Sciatic nerve (tissue), 2 donors: ENCODE measurements at places on chromosomes 6 and 20.

DNA sequence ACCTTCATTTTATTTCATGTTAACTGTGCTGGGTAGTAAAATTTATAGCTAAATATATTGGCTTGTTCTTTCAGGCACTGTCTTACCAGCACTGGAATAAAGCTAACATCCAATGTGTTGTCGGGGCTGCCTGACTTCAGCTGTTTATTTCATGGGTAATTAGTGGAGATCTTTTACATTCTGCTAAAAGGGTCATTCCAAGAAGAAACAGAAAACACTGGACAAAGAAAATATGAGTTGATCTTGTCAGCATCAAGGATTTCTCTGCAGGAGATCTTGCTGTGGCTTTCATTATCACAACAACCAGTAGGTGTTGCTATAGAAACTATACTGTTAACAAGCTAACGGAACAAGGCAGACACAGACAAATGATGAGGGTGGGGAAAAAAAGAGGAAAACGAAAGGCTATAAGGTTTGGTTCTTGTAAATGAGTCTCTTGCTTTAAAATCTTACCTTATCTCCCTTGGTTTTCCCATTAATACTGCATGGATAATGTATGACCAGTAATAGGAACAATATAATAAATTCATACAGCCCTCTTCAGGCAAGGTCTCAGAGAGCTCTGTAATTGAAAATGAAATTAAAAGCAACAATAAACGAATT is 206.8 kb downstream of the SIM1 start:
- DNase-seq, result no peak

DNA sequence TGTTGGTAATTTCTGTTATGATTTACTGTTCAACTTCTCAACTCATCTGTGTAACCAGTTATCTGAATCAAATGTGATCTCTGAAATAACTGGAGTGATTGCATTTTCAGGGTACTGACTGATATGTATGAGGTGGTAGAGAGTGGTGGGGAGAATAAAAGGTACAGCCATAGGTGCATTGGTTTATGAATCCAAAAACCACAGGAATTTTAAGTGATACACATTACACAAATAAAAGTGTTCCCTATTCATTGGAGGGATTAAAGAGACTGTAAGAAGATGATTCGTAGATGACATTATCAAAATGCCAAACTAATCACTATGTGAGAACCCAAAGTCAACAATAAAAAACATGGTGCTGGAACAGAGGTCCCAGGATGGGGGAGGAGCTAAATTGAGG is 158.7 kb upstream of the RSPO3 start:
- no peak for DNase-seq

- DNase-seq, result no peak
Measured at GRCh38 chr6:20112841-20113240, 99.4 kb downstream of the MBOAT1 start.

DNA sequence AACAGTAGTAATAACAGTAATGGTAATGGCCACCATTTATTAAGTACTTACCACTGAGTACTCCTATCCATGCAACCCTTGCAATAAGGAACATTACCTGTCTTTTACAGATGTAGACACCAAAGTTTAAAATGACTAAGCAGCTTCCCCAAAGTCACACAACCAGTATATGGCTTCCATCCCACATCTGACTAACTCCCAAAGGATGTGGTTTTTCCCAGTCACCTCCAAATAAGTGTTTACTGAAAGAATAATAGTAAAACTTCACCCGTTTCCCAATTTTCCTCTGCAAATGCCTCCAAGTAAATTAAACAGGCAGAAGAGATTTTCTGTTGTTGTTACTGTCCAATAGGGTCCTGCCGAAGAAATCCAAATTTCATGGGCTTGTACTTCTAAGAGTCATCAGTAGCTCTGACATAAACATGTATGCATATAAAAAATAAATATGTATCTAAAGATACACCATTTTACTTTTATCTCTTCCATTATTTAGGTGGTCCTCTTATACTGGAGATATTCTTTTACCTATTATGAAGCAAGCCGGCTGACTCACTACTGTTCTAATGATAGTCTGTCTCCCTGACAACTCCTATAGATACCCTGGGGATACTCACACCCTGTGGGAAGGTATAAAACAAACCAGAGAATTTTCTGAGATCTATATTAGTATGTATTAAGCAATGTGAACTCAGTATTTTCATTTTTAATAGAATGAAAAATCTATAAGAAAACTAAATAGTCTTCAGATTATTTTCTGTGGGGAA is 77.9 kb upstream of the ID4 start:
- no peak for DNase-seq

DNA sequence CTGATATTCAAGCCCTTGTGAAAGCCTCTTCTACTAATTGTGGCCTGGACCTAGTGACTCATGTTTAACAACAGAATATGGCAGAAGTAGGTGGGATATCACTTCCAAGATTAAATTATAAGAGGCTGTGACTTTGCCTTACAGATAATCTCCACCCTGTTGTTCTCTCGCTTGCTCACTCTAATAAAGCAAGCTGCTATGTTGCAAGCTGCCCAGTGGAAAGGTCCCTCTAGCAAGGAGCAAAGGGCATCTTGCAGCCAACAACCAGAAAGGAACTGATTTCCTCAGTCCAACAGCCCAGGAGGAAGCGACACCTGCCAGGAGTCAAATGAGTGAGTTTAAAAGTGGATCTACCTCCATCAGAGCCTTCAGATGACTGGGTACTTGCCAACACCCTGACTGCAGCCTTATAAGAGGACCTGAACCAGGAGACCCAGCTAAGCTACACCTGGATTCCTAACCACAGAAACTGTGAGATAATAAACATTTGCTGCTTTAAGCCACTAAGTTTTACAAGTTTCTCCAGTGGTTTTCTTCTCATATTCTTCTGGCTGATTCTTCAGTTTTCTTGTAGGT is 112.6 kb downstream of the FRK start:
- DNase-seq, result no peak

DNA sequence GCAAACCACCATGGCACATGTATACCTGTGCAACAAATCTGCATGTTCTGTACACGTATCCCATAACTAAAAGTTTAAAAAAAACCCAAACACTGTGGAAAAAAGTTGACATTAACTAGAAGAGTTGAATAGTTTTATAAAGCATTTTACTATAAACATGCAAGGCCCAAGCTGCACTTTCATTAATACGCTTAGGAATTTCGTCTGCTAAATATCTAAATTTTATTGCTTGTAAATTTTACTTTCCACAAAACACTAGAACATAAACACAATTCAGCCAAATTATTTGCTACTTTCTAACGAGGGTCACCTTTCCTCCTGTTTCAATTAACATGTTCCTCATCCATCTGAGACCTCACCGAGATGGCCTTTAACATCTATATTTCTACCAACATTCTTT is 74.4 kb upstream of the MAN1A1 start:
- no peak for DNase-seq

GRCh38 chr6:34573567-34574183 is 17.5 kb upstream of the SPDEF start:
- DNase-seq, result no peak

DNA sequence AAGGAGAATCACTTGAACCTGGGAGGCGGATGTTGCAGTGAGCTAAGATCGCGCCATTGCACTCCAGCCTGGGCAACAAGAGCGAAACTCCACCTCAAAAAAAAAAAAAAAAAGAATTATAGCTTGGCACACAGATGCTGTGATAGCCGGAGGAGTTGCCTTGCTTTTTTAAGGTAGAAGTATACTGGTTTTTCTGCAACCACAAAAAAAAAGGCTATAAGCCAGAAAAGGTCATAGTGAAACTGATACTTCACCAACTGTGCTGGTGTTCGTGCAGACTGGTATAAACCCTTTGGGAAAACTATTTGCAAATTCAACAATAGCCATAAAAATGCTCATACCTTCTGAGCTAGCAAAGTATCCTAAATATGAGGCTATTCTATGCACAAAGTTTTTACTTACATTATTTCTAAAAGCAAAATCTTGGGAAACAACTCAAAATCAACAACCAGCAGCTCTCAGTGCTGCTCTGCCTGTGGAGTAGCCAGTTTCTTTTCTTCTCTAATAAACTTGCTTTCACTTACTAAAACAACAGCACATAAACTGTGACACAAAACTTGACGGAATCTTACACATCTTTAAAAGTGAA is 44.0 kb downstream of the B4GALT5 start:
- DNase-seq, result no peak

GRCh38 chr6:47256981-47257730 is 52.5 kb downstream of the TNFRSF21 start:
- no peak for DNase-seq

DNA sequence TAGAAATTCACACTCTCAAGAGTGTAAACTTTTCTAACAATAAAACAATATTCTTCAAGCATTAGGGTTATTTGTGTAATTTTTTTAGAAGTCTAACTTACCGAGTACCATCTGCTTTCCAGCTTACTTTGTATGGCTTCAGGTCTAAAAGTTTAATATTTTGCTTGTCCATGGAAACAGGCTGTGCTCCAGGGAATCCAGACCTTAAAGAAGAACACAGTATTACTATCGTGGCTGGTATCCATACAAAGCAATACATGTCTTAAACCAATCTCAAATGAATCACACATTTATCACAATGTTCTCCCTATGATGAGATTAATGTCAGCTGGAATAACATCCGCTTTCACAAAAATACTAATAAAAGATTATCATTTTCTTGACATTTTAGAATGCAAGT is 73.0 kb downstream of the RNGTT start:
- DNase-seq, result no peak

DNA sequence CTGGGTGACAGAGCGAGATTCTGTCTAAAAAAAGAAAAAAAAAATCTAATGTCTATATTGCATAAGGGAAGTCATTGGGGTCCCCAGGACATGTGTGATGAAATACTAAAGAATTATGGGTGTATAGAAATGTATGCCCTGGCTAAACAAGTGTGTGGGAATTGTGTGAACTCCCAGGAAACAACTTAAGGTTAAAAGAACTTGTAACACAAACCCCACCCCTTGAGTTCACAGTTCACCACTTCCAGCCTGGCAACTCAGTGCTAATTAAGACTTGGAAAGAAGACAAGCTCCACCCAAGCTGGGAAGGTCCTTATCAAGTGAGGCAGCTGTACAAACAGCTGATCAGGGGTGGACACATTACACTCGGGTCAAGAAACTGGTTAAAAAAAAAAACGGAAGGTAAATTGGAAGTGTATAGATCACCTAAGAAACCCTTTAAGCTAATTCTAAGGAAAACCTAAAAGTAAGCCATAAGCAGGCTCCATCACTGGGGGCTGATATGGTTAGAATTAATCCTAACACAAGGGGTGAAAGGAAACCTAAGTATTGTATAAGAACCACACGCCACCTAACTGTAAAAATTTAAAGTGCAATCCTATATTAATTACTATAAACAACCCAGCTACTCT is 25.2 kb downstream of the HLA-A start:
- DNase-seq, result no peak

DNA sequence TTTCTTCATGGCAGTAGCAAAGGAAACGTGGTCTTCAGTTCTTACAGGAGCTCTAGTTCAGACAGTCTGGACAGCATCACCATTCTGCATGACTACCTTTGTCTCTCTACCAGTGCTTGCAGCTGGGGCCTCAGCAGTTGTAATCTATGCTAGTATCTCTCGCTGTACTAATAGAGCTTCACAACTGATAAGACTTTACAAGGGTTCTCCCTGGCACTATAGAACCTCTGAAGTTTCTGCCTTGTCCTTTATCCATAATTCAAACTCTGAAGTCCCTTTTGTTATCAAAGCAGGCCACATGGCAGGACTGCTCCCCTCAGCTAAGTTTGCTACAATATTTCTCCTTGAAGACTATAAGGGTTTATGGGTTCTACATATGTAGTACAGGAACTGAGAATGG is 842.1 kb upstream of the ADGRB3 start:
- no peak for DNase-seq

GRCh38 chr6:149941583-149942460 is at the start of gene ULBP2:
Gene ULBP2, plus strand, starts transcription at chr6:149942014. Its CDS starts 59 bp downstream, at chr6:149942073.
- DNase-seq, result peak; percentile 88

DNA sequence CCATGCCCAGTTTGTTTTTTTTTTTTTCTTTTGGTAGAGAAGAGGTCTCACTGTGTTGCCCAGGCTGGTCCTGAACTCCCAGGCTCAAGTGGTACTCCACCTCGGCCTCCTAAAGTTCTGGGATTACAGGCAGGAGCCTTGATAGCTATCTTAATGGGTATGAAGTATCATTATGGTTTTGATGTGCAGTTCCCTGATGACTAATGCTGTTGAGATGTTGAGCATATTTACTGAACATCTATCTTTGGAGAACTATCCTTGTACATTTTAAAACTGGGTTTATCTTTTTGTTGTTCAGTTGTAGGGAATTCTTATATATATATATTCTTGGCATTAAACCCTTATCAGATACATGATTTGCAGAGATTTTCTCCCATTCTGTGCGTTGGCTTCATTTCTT is 21.4 kb upstream of the MYL9 start:
- no peak for DNase-seq

DNA sequence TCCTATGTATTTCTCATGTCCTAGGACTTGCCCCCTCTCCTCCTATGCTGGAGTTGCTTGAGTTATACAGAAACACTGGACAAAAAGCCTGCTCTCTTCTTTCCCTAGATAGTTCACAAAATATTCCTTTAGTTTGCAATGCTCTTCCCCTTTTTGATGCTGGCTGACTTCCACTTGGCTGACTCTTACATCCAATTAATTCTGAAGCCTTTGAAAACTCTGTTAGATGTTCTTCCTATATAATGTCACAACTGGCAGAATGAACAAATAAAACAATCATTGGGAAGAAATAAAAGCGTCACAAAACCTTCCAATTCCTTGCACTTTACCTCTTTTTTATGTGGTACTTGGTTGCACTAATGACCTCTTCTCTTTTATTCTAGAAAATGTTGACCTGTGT is 253.8 kb upstream of the CITED2 start:
- no peak for DNase-seq

DNA sequence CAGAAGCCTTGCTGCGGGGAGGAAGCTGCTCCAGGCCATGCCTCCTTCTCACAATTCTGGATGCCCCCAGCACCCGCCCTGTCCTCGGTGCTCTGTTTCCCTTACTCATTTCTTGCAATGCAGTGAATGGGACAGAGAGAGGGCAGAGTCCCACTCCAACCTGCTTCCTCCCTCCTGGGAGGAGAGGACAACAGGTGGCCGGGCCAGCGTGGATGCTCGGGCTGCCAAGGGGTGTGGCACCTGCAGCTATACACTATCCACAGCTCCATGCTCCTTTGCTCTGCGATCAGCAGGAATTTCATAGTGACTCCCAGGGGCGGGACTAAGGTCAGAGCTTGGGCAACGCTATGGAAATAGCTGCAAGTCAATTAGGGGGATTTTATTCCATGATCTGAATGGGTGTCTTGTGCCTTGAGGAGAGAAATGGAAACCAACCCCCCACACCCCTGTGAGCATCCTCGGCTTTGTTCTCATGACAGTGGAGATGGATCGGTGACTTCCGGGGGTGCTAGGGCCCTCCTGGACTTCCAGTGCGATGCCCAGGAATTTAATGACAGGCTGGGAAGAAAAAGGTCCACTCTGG is 192.5 kb downstream of the MYLK4 start:
- DNase-seq, result no peak

GRCh38 chr6:47680051-47680450 is 18.3 kb upstream of the ADGRF4 start:
- no peak for DNase-seq

DNA sequence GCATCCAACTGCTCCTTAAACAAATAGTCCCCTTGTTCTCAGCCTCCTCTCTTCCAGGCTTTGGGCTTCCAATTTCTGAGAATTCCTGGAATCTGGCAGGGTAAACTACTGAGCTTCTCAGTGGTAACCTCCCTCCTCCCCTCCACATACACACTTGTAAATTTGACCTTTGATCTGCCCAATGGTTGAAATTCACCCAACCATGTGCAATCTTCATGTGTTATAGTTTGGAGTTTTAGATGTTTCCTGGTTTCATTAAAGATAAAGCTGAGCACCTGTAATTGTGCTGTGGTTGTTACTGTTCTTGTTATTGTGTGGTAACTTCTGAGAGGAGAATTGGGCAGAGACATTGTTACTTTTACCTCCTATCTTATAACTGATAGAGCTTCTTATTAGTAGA is 328.4 kb downstream of the TPBG start:
- no peak for DNase-seq
